Endothelial cell of coronary artery (primary cell): ENCODE measurements at places on chromosomes 1 and 21. TPM values are rescaled to one million over a fixed set of nuclear protein-coding genes. Genes with fewer than 3 reads are reported as not detected.

The RGSL1 gene
- not detected in 2 replicates for total RNA-seq

The OR2T27 gene
- not detected in 2 replicates for total RNA-seq

The PLA2G2A gene
- not detected in 2 replicates for total RNA-seq

The UQCRH gene
- 781 and 845 TPM in 2 replicates for total RNA-seq

The COL11A1 gene
- 0.09 TPM in 1 of 2 replicates, not detected in the other for total RNA-seq

The CDK18 gene
- total RNA-seq, result 0.09 and 0.94 TPM in 2 replicates

The RAB42 gene
- 0.81 and 1.2 TPM in 2 replicates for total RNA-seq

The CA6 gene
- not detected in 2 replicates for total RNA-seq

The GPR25 gene
- total RNA-seq, result not detected in 2 replicates

The ERICH3 gene
- under 0.01 TPM in 1 of 2 replicates, not detected in the other for total RNA-seq

The ADGRL2 gene
- total RNA-seq, result 60.6 and 63.3 TPM in 2 replicates

The ZBTB8A gene
- total RNA-seq, result 6.2 and 6.3 TPM in 2 replicates

The ARTN gene
- total RNA-seq, result 0.09 TPM in 1 of 2 replicates, not detected in the other

The MTARC2 gene
- total RNA-seq, result 3.1 and 12.7 TPM in 2 replicates

The CKS1B gene
- total RNA-seq, result 49.8 and 80.9 TPM in 2 replicates

The MYOM3 gene
- total RNA-seq, result 0.09 and 0.28 TPM in 2 replicates

The SGIP1 gene
- total RNA-seq, result 4.8 and 19.7 TPM in 2 replicates

The MMEL1 gene
- 1.3 and 2.9 TPM in 2 replicates for total RNA-seq

The SPATA21 gene
- total RNA-seq, result not detected in 2 replicates

The CRABP2 gene
- 0.09 TPM in 2 replicates for total RNA-seq

The HPCA gene
- total RNA-seq, result not detected in 2 replicates

The ASCL5 gene
- total RNA-seq, result not detected in 2 replicates

The MXRA8 gene
- 0.63 and 6.3 TPM in 2 replicates for total RNA-seq

The CD247 gene
- total RNA-seq, result 0.09 TPM in 2 replicates

The MYBPHL gene
- total RNA-seq, result not detected in 2 replicates

The NBPF1 gene
- total RNA-seq, result 18.9 and 20.4 TPM in 2 replicates

The KRTAP21-2 gene
- total RNA-seq, result not detected in 2 replicates

The CRB1 gene
- total RNA-seq, result not detected in 2 replicates

The BCL2L15 gene
- 0.09 TPM in 2 replicates for total RNA-seq

The MPZL1 gene
- total RNA-seq, result 82.5 and 113 TPM in 2 replicates

The SNIP1 gene
- 14.4 and 14.8 TPM in 2 replicates for total RNA-seq

The CRYBG2 gene
- total RNA-seq, result 0.36 TPM in 1 of 2 replicates, not detected in the other

The KCNJ15 gene
- total RNA-seq, result 0.09 and 0.18 TPM in 2 replicates

The INKA2 gene
- 6.3 and 9.3 TPM in 2 replicates for total RNA-seq

The GPR3 gene
- total RNA-seq, result 0.09 and 0.36 TPM in 2 replicates

The LMOD1 gene
- 0.09 and 1.2 TPM in 2 replicates for total RNA-seq

The ETV3 gene
- total RNA-seq, result 16.1 and 18.1 TPM in 2 replicates

The GUCA2B gene
- total RNA-seq, result not detected in 2 replicates

The PEAR1 gene
- 11.5 and 23.2 TPM in 2 replicates for total RNA-seq

The LENEP gene
- total RNA-seq, result 0.18 TPM in 1 of 2 replicates, not detected in the other

The CD48 gene
- not detected in 2 replicates for total RNA-seq
